ENCODE measurements at places on chromosomes 7 and 10.
A peak's percentile ranks its signal among the peaks of the same experiment; 100 is the strongest.

- H3K27ac ChIP-seq, result peak overlapping the region; percentile 66
- no peak for DNase-seq
- peaks cover 24% of the 10 kb centered on the region for H3K4me1 ChIP-seq
- H3K27me3 ChIP-seq, result no peaks in the 10 kb centered on the region
- no peaks in the 10 kb centered on the region for H3K36me3 ChIP-seq
Observed at GRCh38 chr7:13743226-13743625, 246.2 kb downstream of the ETV1 start.

DNA sequence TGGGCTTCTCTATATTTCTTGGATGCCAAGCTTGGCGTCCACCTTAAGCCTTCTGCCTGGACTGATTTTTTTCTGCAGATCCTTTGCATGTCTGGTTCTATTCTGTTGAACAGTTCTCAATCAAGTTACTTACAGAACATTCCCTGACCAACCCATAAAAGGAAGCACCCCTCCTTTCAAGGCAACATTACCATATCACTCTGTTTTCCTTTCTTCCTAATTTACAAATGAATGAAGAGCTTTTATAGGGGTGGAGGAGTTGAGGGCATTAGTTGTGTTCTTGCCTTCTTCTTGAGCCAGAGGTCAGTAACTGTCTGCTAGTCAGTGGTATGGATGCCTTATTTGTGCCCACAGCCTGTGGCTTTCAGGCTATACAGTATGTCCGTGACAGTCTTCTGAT is 361.0 kb downstream of the PHTF2 start:
- no peaks in the 10 kb centered on the region for H3K4me1 ChIP-seq
- H3K4me3 ChIP-seq, result no peak overlapping the region
- H3K27ac ChIP-seq, result no peak overlapping the region
- no peak for DNase-seq
- no peaks in the 10 kb centered on the region for H3K36me3 ChIP-seq

- H3K27ac ChIP-seq, result no peak overlapping the region
- H3K27me3 ChIP-seq, result no peaks in the 10 kb centered on the region
- H3K4me3 ChIP-seq, result no peak overlapping the region
- H3K36me3 ChIP-seq, result peaks cover 42% of the 10 kb centered on the region
Observed at GRCh38 chr7:157377436-157378124, 40.8 kb downstream of the DNAJB6 start.

GRCh38 chr10:126892226-126893175 is 12.7 kb upstream of the DOCK1 start:
- no peaks in the 10 kb centered on the region for H3K4me1 ChIP-seq
- H3K36me3 ChIP-seq, result no peaks in the 10 kb centered on the region
- H3K27me3 ChIP-seq, result peaks cover 15% of the 10 kb centered on the region
- no peak overlapping the region for H3K27ac ChIP-seq
- H3K4me3 ChIP-seq, result no peak overlapping the region

GRCh38 chr10:104277785-104278184 is 8.8 kb downstream of the GSTO2 start:
- no peaks in the 10 kb centered on the region for H3K36me3 ChIP-seq
- H3K27me3 ChIP-seq, result no peaks in the 10 kb centered on the region
- no peak overlapping the region for H3K4me3 ChIP-seq
- H3K4me1 ChIP-seq, result peaks cover 25% of the 10 kb centered on the region

DNA sequence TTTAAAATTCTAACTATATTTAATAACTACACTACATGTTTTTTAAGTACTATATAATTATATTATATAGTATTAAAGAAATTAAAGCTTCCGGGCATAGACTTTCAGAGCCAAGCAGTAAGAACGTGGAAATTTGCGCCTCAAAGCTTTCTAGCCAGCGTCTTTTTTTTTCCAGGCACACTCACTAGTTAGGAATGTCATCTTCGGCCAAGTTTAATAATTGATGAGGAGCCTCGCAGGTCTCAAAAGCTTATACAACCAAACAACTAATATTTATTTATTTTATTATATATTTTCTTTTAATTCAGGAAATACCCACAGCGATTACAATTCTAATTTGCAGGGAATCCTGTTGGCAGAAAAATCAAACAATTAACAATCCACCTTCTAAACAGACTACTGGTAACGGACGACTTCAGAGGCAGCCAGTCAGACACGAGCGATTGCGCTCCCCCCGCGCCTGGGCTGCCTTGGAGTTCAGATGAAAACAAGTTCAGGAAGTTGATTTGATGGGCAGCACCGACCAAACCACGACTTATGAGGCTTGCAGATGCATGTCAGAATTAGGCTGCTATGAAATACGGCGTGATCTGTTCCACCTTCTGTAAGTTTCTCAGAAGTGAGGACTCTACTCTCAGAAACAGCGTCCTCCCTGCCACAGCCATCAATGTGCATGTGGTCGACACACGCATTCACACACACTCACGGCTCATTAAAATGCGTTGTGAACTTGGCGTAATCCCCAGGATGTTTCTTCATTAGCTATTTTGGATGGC is 431.8 kb upstream of the MGMT start:
- no peaks in the 10 kb centered on the region for H3K36me3 ChIP-seq
- peaks cover 14% of the 10 kb centered on the region for H3K27me3 ChIP-seq
- DNase-seq, result no peak
- H3K4me1 ChIP-seq, result no peaks in the 10 kb centered on the region

- DNase-seq, result no peak
- H3K27me3 ChIP-seq, result no peaks in the 10 kb centered on the region
- H3K27ac ChIP-seq, result no peak overlapping the region
- peaks cover 6% of the 10 kb centered on the region for H3K36me3 ChIP-seq
- no peak overlapping the region for H3K4me3 ChIP-seq
Observed at GRCh38 chr10:124500757-124501156, 39.1 kb downstream of the LHPP start.

All from osteoblast (primary cell).